ENCODE measurements at places on chromosomes 3 and 15. TPM values are rescaled to one million over a fixed set of nuclear protein-coding genes. Genes with fewer than 3 reads are reported as not detected.

The OXTR gene
- 0.16 TPM for total RNA-seq

- DNase-seq: no peak
These were observed 85.9 kb downstream of the MAGI1 start for GRCh38 chr3:65952842-65953241.

- peak; percentile 42 for DNase-seq
These were observed 30.5 kb upstream of the PLXNA1 start for GRCh38 chr3:126952261-126952982.

GRCh38 chr3:20344400-20344959 lies 158.5 kb upstream of the SGO1 start:
- no peak for DNase-seq

GRCh38 chr3:140447136-140447535 lies 230.7 kb upstream of the TRIM42 start:
- no peak for DNase-seq

- DNase-seq: no peak
These were observed 155.4 kb downstream of the PPM1L start for GRCh38 chr3:160911411-160911810.

The COL6A6 gene
- 0.16 TPM for total RNA-seq

The DAZL gene
- total RNA-seq: 0.66 TPM

DNA sequence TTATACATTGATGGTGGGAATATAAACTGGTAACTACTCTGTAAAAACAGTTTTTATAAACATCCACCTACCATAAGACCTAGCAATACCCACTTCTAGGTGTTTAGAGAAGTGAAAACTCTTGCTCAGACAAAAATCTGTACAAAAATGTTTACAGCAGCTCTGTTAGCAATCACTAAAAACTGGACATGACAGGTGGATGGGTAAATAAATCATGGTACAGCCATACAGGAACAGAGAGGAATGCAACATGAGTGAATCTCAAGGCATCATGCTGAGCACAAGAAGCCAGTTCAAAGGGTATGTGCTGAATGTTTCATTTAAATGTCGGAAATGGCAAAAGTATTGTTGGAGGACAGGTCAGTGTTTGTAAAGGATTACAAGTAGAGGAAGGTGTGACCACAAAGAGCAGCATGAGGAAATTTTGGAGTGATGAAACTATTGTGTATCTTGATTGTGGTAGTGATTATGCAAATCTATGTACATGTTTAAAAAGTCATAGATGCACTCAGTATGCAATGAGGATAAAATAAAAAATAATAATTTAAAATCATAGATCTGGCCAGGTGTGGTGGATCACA lies 2.8 kb upstream of the RNU5A-1 start:
- DNase-seq: no peak

The SKIC8 gene
- total RNA-seq: 43.2 TPM

DNA sequence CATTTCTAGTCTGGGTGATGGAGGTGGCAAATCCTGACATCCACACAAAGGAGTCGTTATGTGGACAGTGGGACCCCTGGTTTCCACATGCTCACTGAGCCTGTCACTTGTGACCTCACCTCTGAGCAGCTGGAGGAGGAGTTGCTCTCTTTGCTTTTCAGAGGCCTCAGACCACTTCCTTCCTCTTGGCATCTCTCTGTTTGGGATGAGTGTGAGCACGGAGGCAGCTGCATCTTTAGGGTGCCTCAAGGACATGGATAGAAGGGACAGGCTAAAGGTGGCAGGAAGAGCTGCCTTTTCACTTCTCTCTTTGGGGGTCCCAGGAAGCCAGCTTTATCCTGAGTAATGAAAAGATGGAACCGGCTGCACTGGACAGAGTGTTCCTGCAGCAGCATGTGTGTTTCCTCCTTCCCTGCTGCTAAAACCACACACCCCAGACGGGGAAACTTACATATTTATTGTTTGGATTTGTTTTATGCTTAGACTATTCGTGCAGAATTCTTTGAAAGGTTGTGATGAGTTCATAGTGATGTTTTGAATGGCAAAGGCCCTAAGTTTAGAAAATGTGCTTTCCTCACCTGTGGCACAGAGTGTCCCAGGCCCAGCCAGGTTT lies 31.8 kb downstream of the GPR171 start:
- DNase-seq: peak; percentile 64

GRCh38 chr3:34382859-34383258 lies 584.4 kb downstream of the PDCD6IP start:
- no peak for DNase-seq

DNA sequence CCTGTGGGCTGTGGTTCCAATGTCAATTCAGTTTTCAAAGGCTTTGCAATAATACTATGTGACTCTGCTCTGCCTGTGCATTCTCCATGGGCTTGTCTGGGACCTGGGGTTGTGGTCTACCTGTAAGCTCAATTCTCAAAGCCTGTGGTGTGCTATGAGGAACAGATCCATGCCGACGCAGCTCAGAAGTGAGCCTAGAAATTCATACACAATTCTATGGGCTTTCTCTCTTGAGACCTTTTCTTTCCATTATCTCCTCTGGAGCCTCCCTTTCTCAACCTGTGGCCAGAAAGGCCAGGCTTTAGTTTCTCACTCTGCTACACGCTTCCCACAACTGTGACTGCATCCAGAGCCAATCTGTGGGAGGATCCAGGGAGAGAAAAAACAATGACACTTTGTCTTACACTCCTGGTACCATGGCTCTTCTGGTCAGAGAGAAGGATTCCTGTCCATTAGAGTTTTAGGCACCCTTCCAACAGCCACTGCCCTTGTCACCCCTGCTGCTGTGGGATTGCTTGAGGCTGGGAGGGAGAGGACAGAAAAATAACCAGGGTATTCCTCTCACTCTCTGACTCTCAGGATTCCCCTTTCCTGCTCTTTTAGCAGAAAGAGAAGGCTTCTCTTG lies 34.1 kb upstream of the KLF13 start:
- no peak for DNase-seq

Measured in sigmoid colon (tissue), 7 donors.